RPMI7951 (cell line): ENCODE measurements at places on chromosomes 6 and 20. TPM values are rescaled to one million over a fixed set of nuclear protein-coding genes. Genes with fewer than 3 reads are reported as not detected.

The B3GALT4 gene
- total RNA-seq, result 2.0 TPM in 2 replicates

The UBD gene
- not detected in 2 replicates for total RNA-seq

The TFAP2D gene
- not detected in 2 replicates for total RNA-seq

GRCh38 chr6:168526841-168527281 lies 85.9 kb downstream of the SMOC2 start:
- DNase-seq, result no peak

DNA sequence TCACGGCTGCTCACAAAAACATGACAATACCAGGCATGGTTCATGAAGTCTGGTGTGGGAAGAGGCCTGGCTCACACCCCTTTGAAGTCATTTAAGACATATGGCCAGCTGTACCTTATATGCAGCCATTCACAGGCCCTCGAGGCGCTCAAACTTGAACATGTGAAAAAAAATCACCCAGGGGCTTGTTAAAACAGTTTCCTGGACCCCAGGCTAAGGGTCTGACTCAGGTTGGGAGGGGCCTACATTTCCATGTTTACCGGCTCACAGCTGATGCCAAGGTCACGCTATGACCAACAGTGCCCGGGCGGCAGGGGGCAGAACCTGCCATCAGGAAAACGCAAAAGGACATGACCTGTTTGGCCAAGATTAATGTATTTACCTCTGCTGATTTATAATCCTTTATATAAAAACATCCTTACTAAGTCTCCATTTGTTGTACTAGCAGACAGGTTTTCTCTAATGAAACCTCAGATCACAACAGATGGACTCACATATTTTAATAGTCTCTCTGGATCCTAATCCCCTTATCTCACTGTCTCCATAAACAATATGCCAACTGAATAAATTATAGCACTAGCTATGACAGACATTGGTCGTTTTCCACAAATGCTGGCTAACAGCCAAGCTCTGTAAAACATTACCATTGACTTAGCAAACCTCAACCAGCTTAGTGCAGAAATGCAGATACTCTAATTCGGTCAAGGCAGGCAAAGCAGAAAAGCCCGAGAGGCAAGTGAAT lies 19.9 kb downstream of the EZR start:
- peak; percentile 63 for DNase-seq

DNA sequence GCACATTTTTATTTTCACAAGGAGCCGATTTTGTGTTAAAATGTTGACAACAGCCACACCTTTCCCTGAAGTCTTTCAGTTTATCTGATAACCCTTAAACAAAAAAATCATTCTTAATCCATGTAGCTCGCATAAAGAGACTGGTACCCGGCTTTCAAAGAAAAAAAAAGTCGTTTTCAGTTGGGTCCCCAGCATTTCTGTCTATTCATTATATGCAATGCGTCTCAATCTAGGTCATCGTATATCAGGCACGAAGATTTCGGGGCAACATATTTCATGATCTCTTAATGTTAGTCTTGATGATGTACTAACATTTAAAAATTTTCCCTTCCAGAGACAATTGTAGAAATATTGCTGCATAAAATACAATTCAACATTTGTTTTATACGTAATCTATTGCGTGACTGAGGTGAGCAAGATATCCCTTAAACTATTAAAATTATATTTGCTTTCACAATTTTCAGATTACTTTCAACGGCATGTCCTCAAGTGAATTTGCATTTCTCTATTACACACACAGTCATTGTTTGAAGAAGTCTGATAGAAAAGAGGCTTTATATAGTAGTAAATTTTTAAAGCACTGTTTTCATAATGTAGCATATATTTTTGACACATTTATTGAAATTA lies 2.9 kb upstream of the TUBB2B start:
- DNase-seq, result no peak

DNA sequence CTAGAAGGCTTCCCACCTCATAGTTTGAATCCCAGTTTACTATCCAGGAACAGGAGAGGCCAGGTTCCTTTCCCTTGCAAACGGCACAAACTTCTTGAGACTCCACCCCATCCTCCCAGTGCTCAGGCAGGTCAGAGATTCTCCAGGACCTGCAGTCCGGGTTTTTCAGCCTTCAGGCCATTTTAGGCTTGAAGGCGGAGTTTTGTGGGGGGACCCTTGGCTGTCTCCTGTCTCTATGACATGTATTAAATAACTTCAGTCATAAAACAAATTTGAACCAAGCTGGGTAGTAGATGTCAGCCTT lies 230.1 kb downstream of the NFATC2 start:
- no peak for DNase-seq

DNA sequence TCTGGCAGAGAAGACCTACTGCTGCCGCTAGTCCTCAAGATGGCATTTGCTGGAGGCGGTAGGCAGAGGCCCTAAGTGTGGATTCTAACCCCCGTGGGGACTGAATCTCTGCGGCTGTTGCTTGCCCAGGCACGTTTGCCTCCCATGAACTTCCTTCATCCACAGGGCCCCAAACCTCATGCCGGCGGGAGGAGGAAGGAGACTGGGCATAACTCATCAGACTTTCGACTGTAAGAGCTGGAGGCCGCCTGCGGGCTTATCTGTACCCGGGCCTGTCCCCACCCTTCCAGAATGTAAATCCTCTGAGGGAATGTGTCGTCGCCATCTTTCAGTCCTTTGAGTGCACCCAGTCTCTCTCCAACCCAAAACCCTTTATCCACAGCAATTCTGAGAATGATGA lies 990 bp downstream of the ZFP57 start:
- DNase-seq, result no peak

DNA sequence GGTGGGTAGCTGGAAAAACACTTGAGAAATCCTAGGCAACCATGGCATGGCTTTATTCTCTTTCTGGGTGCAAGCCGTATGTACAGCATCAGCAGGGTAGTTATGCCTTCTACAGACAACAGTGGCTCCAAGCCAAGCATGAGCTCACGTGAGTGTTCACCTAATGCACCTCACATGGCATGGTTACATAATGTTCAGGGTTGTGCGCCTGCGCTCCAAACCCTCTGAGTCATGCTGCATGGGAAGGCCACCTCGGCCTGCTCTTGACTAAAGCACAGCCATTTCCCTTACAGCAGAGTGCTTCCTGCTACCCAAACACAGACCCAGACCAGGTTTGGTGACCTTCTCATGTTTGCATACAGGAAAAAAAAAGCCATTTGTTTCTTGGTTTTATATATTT lies 96.2 kb downstream of the VIP start:
- peak; percentile 18 for DNase-seq

DNA sequence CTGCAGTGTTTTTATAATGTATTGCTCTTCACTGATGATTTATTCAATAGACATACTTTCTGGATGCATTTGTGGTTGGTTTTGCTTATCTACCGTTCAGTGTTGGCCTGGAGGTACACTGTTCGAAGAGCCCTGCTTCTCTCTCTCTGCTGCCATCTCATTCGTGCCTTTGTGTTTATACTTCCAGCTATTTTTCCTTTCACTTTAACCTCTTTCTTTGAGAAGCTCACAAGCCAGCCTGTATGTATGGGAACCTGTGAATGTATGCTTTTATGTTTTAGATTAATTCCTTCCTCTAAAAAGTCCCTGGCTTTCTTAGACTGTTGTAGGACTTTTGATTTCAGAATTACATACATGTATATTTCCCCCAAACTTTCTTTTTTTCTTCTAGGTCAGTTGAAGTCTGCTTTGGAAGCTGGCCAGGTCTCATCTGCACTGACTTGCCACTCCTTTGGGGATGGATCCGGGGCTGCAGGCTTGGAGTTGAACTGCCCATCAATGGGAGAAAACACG lies 83.0 kb downstream of the SCAND1 start:
- DNase-seq, result peak; percentile 80

- DNase-seq, result no peak
These were observed 22.3 kb downstream of the SLC2A10 start for GRCh38 chr20:46731770-46732169.
